ENCODE measurements at places on chromosomes 16 and 17. TPM values are rescaled to one million over a fixed set of nuclear protein-coding genes. Genes with fewer than 3 reads are reported as not detected.

The NOS2 gene
- 0.16 TPM for total RNA-seq

The CA4 gene
- not detected for total RNA-seq

The TEKT1 gene
- total RNA-seq, result not detected

The NPIPA8 gene
- not detected for total RNA-seq

The KRT20 gene
- total RNA-seq, result not detected

The SLFN13 gene
- total RNA-seq, result 1.7 TPM

The ATAD5 gene
- 10.4 TPM for total RNA-seq

The MIEN1 gene
- total RNA-seq, result 33.1 TPM

The AKAP10 gene
- total RNA-seq, result 28.3 TPM

The CACNG5 gene
- not detected for total RNA-seq

The B9D1 gene
- total RNA-seq, result 19.9 TPM

The AHSP gene
- total RNA-seq, result not detected

The GABARAPL2 gene
- total RNA-seq, result 105 TPM

The TK1 gene
- 4.3 TPM for total RNA-seq
